ENCODE measurements at places on chromosomes 11 and 22.

- DNase-seq: peak; percentile 52
These were observed 55.3 kb upstream of the CCDC188 start for GRCh38 chr22:20205964-20206708.

DNA sequence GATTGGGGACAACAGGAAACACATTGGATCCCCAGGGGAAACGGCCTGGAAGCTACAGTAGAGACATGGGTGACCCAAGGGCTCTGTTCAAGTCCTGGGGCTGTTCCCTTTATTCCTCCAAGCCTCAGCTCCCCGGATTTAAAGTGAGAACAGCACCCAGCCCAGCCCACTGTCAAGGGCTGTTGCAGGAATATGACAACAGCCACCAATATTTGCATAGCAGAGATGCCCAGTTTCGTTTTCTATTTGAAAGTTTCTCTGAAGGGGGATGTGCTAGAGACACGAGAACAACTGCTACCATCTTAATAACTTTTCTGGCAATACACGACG lies 81.1 kb upstream of the WNT7B start:
- no peak for DNase-seq

DNA sequence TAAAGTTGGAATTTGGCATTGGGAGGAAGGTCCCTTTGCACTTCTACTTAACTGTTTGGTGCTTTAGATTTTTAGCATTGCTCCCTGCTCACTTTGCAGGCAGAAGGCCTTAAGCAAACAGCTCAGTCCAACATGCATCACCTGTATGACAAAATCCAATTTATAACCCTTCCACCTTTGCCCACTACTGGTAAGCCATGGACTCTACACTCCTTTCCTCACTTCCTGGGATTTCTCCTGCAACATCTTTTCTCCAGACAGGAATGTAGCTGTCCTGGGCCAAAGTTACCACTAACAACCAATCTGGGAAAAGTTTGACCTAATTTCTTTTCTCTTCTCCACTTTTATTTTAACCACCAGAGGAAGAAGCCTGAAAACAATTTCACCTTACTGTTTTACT lies 1.8 kb upstream of the OR2D2 start:
- no peak for DNase-seq

- DNase-seq: no peak
These were observed 114.1 kb downstream of the SERGEF start for GRCh38 chr11:17898782-17899181.

GRCh38 chr11:18368221-18368620 lies 26.1 kb upstream of the LDHA start:
- DNase-seq: no peak

- DNase-seq: no peak
These were observed 14.5 kb downstream of the SHANK2 start for GRCh38 chr11:71237853-71238252.

- no peak for DNase-seq
These were observed 6.3 kb upstream of the SYCE3 start for GRCh38 chr22:50569041-50569459.

GRCh38 chr11:73242251-73243092 lies 24.4 kb downstream of the P2RY2 start:
- DNase-seq: peak; percentile 67

GRCh38 chr11:36273110-36273509 lies 16.1 kb downstream of the COMMD9 start:
- no peak for DNase-seq

GRCh38 chr11:78334109-78334508 lies 83.5 kb downstream of the GAB2 start:
- no peak for DNase-seq

DNA sequence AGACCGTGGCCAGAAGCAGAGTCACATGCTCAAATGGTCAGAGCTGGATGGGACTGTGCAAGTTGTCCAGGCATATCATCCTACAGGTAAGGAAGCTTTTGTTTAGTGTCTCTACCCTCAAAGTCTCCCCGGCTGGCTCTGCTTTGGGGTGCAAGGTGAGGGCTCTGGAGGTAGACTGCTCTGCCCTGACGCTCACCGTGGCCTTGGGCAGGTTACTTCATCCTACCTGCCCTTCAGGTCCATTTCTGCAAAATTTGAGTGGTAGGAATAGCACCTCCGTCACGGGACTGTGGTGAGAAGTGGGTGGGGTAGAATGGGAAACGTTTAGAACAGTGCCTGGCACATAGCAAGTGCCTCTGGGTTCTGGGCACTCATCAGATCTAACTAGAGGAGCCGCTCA lies 42.2 kb downstream of the NAT10 start:
- no peak for DNase-seq

- no peak for DNase-seq
These were observed 21.3 kb downstream of the PHF21A start for GRCh38 chr11:46099963-46100316.

- no peak for DNase-seq
These were observed 274.0 kb downstream of the BRD1 start for GRCh38 chr22:49553518-49554295.

- DNase-seq: no peak
These were observed 76.9 kb downstream of the MYO7A start for GRCh38 chr11:77204754-77205466.

DNA sequence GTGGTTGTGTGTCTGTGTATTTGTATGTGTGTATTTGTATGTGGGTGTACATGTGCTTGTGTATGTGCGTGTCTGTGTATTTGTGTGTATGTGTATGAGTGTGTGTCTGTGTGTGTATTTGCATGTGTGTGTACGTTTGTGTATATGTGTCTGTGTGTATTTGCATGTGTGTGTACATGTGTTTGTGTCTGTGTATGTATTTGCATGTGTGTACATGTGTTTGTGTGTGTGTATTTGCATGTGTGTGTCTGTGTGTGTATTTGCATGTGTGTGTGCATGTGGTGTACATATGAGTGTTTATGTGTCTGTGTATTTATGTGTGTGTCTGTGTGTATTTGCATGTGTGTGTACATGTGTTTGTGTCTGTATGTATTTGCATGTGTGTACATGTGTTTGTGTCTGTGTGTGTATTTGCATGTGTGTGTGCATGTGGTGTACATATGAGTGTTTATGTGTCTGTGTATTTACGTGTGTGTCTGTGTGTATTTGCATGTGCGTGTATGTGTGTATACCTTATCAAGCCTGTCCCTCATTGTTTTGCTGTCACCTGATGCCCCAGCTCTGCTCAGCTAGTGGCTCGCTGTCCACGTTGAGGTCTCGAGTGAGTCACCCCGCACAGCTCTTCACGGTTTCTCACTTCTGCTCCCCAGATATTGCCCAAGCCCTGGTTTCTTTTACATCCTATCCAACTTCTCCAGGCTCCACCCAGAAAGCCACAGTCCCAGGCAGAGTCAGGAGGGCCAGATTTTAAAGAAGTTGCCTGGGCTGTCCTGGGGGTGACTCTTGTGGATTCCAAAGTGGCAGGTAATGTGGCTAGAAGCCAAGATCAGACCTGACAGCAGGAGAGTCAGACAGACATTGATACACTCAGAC lies 15.2 kb downstream of the MB start:
- DNase-seq: no peak

DNA sequence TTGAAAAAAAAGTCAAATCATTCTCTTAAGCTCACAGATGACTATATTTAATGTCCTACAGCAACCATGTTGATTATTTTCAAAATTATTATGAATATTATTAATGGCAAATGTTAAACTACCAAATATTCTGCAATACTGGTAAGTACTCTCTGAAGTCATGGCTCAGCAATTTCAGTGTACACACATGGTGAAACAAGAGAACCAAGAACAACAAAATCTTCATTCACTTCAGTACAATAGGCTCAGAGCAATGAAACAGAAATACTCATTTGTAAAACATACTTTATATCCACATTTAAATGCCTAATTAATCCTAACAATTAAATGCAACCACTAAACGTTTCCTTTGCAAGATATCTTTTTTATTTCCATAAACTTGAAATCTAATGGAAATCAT lies 347.2 kb downstream of the TTC28 start:
- DNase-seq: no peak

GRCh38 chr11:58926251-58926650 lies 13.0 kb upstream of the GLYATL1 start:
- no peak for DNase-seq

DNA sequence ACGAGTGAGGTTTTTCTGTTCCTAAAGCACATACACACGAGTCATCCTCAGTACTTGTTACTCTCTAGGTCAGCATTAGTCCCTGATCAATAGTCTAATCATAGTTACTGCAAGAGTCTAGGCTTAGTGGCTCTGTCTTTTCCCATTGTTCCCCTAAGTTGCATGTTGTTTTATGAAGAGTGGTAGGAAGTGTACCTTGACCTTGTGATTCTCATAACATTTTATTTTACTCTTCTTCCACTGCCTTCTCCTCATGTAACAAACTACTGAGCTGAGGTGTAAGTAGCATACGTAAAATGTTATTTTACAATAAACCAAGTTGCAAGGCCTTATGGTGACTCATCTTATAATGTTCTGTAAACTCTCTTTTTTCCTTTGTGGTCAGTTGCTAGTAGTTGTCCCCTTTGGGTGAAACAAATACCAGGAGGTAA lies 15.0 kb downstream of the METTL15 start:
- DNase-seq: no peak

DNA sequence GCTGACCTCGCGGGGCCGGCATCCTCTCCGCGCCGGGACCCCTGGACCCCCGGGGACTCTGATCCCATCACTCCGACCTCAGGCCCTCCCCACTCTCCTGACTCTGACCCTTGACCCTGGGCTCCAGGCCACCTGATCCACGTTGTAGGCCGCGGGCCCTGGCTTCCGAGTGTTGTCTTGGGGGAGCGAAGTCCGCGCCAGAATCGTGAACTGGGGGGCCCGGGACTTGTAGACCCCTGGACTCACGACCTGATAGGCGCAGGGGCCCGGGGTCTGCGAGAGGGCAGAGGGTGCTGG lies 716 bp upstream of the TYMP start:
- DNase-seq: no peak

DNA sequence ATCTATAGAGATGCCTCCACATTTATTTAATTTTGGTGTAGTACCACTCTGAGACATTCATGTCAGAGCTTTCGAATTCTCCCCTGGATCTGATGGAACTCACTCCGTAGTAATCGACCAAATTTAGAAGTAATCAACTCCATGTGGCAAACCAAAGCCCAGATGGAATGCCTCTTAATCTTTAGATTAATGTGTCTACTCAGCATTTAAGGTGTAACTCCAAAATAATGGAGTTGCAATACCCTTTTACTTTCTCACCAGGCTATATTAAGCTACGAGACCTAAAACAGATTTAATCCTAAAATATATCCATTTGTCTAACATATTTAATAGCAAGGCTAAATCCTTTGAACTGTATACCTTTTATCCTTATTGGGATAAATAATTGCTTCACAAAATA lies 473.3 kb downstream of the CNTN5 start:
- no peak for DNase-seq

- no peak for DNase-seq
These were observed 547.0 kb downstream of the TBC1D22A start for GRCh38 chr22:47309476-47309875.

DNA sequence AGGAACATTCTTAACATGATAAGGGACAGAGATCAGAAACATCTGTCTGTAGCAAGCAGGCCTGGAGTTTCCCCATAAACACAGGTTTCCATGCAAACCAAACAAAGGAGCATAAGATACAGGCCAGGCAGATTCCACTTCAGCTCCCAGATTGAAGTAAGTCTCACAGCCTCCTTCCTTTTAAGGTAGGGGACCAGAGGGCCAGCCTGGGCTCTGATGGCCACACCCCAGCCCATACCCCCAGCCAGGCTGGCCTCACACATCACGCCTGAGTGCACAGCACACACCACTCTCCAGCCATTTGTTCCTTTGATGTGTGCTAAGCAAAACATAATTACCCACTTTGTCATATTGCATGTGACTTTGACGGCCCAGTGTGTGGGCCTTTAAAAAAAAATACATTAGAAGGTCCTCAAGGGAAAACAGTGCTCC lies 518.7 kb downstream of the NTM start:
- DNase-seq: no peak

DNA sequence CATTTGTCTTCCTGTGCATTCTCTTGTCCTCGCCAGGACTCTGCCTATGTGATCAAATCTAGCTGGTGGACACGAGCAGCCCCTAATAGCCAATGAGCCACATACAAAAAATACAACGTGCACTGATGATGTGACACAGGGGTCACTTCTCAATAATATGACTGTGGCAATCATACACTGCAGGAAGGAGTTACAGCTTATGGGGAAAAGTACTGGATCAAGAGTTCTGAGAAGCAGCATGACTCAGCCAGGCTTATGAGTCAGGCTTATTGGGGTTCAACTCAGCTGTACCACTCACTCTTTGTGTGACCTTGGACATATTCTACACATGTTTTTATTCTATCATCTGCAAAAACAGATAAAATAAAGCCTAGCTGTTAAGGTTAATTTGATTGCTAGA lies 889.4 kb upstream of the TENM4 start:
- DNase-seq: no peak

DNA sequence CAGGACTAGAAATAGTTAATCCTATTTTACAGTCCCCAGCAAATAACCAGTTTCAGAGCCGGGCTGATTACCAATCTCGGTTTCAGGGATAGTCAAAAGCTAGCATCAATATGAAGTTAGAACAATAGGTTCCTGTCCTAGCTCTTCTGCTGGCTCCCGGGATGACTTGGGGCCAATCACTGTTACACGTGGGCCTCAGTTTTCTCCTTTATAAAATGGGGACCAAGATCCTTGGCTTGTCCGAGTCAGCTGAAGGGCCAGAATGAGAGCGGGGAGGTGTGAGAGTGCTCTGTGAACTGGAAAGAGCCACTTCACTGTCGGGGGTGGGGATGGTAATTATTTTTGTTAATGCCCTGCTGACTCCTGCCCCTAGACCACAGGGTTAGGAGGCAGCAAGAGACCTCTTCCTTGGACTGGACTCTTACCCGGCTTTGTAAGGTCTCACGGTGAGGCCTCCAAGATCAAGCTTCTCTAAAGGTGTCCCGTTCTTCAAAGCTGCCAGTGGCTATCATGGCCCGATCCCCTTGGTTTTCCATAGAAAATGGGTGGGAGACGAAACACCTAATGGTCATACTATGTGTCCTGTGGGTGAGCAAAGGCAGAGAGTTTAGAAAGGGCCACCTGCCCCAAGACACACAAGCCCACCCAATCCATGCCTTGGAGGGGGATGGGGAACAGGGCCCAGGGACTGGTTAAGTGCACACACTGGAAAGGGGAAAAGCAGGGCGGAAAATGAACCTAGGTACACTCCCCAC lies 1.4 kb downstream of the UCP2 start:
- no peak for DNase-seq
